ENCODE measurements at places on chromosomes 4 and X. TPM values are rescaled to one million over a fixed set of nuclear protein-coding genes. Genes with fewer than 3 reads are reported as not detected.

The UNC5C gene
- not detected for total RNA-seq

The ASMTL gene
- 30.7 TPM for total RNA-seq

The CCDC110 gene
- total RNA-seq, result not detected

The IL3RA gene
- 7.1 TPM for total RNA-seq

The RIBC1 gene
- total RNA-seq, result 1.4 TPM

Data from activated CD4-positive, alpha-beta T cell treated with anti-CD3 and anti-CD28 coated beads, Interleukin-2, amount 10 ng/mL, durations not matched to agents 7 days and 5 days (primary cell).